LNCaP clone FGC (cell line): ENCODE measurements at places on chromosomes 3 and 15.

DNA sequence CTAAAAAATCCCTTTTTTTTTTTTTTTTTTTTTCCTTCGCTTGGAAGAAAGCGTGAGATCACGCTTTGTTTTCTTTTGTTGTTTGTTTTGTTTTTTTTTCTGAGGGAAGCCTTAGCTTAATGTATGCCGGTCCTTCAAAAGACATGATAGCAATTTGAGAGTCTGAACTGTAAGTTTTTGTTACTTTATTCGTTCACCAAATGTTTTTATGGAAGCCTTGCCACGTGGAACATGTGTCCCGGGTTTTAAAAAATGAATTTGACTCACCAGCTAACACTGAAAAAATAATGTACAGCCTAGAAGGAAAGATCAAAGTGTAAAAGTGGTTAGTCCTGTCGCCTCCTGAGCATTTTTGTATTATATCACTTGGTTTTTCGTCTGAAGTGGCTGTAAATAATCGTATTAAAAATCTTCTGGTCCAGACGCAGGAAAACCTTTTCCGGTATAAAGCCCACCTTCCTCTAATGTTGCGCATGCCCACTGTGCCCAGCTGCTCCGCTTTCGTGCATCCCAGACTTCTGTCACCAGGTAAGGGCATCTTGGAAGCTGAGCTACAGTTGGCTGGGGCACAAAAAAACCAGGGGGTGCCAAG, 795 bp upstream of the MYNN start:
- peak; percentile 50 for DNase-seq

GRCh38 chr3:81764665-81765064, 3.2 kb upstream of the GBE1 start:
- DNase-seq: no peak

DNA sequence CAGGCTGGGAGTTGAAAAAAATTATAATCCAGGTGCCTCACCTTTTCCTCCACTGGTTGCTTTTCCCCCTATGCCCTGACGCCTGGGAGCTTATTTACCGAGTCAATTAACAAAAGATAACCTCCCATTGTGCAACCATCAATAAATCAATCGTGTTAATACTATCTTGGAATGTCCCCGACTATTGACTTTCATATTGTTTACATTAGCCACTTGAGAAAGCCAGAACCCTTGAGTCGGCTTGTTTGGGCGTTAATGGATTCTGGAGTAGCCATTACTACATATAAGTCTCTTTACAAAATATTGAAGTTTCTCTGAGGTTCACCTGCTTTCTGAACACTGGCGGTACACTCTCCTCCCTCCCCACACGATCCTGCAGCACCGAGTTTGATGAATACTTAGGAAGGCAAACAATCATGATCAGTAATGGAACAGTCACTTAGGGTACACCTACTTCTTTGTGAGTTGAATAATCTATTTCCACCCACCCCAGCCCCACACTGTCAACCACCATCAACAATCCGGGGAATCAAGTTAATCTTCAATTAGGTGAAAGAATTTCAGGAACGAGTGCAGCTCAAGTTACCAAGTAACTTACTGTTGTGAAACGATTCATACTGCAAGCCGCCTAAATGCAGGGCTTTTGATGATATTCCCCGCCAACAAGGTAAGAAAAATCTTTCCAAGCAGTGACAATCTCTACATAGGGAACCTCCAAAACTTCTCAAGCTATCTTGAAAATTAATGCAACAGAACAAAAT, 159.3 kb upstream of the NR2F2 start:
- peak; percentile 61 for DNase-seq

GRCh38 chr3:124089214-124089613, 97.3 kb upstream of the ROPN1 start:
- DNase-seq: no peak

GRCh38 chr15:68666812-68667450, 88.1 kb downstream of the CORO2B start:
- DNase-seq: no peak

GRCh38 chr3:64638981-64639481, 48.8 kb downstream of the ADAMTS9 start:
- no peak for DNase-seq

DNA sequence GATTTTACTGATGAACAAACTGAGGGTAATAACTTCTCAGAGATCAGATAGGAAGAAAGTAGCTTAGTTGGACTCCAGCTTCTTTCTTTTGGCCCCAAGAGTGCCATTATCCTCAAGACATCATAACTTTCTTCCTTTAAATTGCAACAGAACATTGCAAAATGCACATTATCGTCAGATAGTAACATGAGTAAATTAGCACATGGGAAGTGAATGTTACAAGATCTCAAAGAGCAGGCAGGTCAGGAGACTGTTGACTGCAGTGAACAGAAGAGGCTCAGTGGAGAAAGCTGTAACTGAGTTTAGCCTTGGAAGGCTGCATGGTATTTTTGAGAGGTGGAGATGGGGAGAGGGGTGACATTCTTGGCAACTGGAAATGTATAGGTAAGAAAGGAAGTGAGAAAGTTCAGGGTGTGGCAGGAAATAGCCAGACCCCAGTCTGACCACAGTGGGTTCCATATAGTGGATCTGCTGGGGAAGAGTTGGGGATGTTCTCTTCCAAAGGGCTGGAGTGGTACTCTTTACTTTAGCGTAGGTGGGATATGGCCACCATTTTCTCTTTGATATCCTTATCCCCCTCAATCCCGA, 307.7 kb downstream of the RPLP1 start:
- DNase-seq: no peak

GRCh38 chr3:171248426-171249111, 211.6 kb downstream of the TNIK start:
- DNase-seq: no peak

GRCh38 chr3:9749296-9749644, 482 bp upstream of the OGG1 start:
- DNase-seq: no peak

GRCh38 chr3:50318615-50319014, 3.9 kb downstream of the HYAL2 start:
- DNase-seq: no peak

DNA sequence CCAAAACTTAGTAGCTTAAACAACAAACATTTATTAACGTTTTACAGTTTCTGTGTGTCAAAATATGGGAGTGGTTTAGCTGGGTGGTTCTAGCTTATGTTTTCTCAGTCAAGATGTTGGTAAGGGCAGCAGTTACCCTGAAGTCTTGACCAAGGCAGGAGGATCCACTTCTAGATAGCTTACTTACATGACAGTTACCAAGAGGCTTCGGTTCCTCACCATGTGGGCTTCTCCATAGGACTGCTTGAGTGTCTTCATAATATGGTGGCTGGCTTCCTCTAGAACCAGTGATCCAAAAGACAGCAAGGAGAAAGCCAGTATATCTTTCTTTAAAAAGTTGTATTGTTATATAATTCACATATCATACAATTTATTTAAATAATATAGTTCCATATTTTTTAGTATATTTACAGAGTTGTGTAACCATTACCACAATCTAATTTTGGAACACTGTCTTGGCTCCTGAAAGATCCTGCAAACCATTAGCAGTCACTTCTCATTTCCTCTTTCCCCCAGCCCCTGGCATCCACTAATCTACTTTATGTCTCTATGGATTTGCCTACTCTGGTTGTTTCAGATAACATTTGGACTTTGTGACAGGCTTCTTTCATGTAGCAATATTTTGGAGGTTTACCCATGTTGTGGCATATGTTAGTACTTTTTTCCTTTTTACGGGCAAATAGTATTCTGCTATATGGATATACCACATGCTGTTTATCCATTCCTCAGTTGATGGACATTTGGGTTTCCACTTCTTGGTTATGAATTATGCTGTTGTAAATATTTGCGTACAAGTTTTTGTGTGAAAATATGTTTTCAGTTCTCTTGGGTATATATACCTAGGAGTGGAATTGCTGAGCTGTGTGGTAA, 33.3 kb downstream of the MAPK6 start:
- no peak for DNase-seq

DNA sequence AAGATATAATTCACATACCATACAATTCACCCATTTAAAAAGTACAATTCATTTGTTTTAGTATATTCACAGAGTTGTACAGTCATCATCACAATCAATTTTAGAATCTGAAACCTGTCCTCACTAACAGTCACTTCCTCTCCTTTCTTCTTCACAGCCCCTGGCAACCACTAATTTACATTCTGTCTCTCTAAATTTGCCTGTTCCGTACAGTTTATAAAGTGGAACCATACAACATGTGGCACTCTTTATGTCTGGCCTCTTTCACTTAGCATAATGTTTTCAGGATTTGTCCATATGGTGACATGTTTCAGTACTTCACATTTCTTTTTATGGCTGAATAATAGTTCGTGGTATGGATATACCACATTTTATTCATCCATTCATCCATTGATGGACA, 22.7 kb downstream of the ERICH6 start:
- no peak for DNase-seq

DNA sequence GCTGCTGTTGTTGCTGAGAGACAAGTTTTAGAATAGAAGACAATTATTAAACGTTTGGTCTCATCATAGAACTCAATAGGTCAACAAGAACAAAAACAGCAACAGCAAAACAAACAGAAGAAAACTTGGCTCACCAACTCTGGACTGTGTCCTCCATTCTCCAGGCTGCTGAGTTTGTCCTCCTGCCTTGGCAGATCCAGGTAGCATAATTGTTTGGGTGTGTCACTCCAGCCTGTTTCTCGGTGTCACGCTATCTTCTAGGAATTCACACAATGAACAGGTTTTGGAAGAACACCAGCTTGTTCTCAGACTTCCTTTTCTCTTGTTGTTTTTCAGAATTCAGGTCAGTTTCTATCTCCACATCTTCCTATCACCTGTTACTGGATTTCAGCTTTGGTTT, 34.7 kb downstream of the ARRDC4 start:
- DNase-seq: peak; percentile 32

DNA sequence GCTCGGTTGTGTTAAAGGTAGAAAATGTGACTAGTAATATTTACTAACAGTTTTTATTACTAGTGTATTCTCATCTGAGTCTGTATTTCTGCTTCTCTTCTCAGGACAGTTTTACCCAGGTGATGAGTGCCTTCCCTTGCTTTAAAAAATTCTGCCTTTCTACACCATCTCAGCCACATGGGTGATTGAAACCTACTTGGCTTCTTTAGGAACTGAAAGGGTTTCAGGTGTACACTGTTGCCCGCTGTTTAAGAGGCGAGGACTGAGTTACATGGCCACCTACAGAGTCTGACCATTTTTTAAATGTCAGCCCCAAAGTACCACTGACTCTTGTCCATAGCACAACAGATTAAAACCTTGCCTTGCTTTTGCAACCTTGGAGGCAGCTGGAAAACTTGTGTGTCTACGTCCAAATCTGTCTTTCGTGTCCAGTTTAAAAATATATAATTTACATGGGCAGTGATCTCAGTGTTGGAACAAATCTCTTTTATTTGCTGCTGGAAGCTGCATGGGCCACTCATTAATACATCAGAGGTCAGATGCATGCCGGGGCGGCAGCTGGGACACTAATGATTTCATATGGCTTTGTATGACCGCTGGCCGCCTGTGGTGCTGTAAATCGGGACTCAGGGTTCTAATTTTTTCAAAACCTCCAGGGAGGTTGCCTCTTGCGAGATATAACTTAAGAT, 44.6 kb downstream of the TRIM71 start:
- DNase-seq: no peak

DNA sequence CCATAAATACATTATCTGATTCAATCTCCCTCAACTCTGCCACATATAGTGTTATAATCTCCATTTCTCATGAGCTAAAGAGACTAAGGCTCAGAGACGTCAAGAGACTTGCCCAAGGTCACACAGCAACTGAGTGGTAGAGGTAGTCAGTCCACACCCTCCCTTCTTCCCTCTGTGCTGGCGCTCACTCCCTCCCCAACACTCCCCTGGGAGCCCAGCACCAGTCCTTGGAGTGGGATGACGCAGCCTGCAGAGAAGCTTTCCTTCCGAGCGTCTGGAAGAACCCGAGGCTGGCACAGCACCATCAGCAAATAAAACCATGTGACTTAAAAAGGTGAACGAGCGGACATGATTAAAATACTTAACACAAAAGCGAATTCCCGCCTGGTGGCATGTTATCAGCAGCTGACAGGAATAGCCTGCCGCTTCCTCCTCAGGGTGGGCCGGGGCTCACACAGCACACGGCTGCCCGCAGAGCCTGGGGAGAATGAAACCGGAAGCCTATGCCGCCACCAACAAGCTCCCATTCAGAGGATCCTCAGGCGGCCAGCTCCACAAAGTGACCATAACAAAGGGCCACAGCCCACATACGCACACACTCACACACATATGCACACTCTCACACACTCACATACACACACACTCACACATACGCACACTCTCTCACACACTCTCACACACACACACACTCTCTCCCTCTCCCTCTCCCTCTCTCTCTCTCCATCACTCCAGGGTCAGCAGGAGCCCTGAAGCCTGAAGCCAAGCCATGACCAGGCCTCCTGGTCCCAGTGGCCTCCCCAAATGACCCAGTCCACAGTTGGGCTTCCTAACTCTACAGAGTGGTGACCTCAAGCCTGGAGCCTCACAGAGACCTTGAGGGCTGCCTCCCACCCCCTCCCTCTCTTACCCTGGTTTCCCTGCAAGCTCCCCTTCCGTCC, 120.5 kb downstream of the XXYLT1 start:
- no peak for DNase-seq

- no peak for DNase-seq
Observed at GRCh38 chr15:55658886-55659285, 70.7 kb upstream of the PYGO1 start.

GRCh38 chr15:95169541-95170459, 938.4 kb downstream of the MCTP2 start:
- DNase-seq: no peak

- no peak for DNase-seq
Observed at GRCh38 chr15:101698314-101698713, 26.0 kb downstream of the TARS3 start.

DNA sequence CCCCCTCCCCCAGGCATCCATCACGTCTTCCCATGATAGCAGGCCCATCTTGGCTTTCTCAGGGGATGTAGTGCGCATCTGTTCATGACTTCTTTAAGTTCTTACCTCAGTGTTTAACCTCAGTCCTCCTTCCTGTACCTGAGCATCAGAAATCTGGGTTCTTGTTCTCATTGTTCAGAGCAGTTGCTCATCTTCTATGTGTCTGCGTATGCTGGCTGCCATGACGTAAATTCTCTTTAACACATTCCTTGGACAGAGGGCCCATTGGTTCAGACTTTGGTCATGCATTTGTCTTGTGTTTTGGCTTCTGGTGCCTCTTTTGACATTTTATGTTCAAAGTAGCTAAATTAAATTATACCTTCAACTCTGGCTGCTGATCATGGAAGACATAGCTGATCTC, 227.3 kb downstream of the CACNA2D3 start:
- DNase-seq: no peak

DNA sequence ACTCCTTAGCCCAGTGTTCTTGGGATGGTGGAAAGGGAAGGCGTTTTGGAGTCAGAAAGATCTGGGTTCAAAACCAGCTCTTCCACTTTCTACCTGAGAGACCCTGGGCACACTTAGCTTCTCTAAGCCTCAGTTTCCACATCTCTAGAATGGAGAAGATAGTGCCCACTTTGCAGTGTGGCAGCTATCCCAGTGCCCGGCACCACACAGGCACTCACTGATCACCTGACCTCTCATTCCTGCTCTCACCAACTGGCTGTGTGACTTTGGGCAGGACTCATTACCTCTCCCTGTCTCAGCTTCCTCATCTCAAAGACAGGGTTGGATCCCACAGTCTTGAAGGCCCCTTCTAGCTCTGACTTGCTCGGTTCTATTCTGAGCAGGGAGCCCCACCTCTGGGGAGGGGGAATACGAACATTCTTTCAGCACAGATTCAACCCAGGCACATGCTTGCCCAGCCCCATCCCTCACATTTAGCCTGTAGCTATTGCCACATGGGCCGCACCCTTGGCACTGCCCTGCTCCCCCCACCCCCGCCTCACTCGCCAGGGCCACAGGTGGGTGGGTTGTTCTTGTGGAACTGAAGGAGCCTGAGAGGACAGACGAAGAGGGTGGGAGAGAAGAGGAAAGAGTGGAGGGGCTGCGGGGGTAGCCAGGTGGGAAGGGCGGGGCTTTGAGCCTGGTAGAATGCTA, 39.2 kb downstream of the EPHB3 start:
- no peak for DNase-seq
